ENCODE measurements at places on chromosomes 3 and 15.

- no peak for DNase-seq
These were observed 470.2 kb upstream of the PROK2 start for GRCh38 chr3:72255191-72255590.

DNA sequence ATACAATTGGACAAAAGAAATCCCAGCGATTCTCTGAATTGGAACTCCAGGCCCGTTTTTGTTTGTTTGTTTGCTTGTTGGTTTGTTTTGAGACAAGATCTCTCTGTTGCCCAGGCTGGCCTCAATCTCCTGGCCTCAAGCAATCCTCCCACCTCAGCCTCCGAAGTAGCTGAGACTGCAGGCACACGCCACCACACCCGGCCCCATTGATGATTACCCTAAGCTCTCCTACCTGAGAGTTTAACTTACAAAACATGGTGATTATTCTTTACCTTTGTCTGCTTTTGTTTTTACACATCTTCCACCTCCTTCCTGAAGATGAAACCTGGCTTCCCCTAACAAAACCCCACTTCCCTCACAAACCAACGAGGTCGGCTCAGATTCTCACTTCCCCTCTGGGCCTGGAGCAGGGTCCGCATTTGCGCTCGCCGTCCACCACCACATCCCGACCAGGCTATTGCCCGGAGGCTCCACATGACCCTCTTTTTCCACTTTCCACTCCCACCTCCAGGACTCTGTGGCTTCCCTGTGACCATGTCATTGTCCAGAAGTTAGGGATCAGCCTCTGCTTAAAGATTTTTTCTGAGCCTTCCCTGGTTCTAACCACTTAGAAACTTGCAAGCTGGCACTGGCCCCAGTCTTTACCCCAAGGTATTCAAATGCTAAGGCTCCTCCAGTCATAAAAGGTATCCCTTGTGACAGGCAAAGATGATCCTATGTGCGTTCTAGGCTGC lies 14.8 kb downstream of the KLHL6 start:
- DNase-seq = no peak

DNA sequence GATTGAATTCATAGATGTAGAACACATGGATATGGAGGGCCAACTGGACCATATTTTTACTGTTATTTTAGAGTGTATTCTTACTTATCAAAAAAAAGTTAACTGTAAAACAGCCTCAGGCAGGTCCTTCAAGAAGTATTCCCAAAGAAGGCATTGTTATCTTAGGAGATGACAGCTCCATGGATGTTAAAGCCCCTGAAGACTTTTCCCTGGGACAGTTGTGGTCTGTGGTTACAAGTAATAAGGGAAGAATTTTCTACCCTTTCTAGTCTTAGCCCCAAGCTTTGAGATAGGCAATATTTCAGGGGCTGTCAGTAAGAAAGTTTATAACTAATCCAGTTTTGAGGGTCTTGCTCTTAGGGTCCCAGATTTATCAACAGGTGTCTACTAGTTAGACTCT lies 62.5 kb downstream of the LRRC49 start:
- no peak for DNase-seq

DNA sequence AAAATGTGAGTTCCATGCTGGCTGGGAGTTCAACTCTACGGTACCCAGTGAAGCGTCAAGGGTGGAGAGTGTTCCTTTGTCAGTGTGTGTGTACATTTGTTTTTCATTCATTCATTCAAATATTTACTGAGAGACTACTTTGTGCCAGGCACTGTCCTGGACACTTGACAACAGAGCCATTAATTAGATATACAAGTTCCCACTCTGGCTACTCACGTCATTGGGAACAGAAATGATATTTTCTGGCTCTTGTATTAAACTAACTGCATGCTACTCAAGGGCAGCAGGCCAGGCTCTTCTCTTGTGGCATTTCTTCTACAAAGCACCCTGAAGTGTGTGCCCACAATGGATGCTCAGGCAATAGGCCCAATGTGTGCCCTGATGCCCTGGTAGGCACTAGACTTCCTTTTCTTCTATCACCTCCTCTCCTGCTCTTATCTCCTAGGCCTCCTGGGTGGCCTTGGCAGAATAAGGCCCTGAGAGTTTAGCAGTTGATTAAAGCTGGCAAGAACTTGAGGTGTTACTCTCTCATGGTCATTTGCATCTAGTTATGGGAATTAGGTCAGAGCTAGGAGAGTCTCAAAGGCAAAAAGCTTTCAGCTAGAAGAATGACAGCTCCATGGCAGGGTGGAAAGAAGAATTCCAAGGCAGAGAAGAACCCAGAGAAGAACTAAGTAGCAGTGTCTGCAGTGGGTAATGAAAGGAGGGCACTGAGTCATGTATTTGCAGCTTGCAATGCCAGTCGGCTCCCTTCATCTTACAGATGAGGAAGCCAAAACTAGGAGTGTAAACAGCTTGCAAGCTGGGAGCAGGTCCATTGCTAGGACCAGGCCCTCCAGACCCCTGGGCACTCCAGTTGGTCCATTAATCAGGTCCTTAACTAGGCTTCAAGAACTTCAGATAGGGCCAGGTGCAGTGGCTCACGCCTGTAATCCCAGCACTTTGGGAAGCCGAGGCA lies 14.0 kb upstream of the SMAD3 start:
- DNase-seq = no peak

DNA sequence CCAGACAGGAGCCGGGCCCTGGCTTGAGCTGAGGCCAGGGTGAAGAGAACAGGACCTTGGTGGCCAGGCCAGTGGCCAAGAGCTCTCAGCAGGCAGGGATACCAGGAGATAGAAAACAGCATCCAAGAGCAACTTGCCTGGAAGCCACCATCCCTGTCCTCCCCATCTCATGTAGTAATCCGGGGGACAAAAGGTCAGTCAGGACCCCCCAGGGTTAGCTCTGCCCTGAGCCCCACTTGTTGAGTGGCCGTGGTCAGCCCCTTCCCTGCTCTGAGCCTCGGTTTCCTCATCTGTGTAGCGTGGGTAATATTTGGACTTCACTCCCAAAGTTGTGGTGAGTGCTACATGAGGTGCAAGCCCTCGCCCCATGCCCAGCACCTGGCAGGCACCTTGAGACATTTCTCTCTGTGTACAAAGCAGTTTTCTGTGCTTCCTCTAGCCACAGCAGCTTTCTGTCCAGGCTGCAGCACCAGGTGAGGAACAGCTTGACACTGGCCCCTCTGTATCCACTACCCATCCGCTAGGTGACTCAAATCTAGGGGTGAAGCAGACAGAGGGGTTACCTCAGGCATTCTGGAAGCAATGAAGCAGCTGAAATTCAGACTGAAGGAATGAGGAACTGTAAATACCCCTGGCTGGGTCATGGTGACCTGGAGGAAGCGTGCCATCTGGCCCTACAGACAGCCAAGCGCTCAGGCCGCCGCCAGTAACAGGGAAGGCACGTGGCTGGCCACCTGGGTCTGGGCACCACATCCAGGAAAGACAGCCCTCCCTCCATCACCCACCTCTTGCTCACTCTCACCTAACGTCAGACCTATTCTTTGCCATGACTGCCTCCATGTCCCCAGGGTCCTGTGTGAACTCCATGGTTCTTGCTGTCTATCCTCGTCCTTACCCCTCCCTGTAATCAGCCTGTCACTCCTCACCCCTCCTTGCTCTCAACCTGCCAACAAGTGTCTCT lies 6.7 kb downstream of the CISH start:
- no peak for DNase-seq

GRCh38 chr3:44984335-44984734 lies 8.3 kb downstream of the EXOSC7 start:
- DNase-seq = no peak

DNA sequence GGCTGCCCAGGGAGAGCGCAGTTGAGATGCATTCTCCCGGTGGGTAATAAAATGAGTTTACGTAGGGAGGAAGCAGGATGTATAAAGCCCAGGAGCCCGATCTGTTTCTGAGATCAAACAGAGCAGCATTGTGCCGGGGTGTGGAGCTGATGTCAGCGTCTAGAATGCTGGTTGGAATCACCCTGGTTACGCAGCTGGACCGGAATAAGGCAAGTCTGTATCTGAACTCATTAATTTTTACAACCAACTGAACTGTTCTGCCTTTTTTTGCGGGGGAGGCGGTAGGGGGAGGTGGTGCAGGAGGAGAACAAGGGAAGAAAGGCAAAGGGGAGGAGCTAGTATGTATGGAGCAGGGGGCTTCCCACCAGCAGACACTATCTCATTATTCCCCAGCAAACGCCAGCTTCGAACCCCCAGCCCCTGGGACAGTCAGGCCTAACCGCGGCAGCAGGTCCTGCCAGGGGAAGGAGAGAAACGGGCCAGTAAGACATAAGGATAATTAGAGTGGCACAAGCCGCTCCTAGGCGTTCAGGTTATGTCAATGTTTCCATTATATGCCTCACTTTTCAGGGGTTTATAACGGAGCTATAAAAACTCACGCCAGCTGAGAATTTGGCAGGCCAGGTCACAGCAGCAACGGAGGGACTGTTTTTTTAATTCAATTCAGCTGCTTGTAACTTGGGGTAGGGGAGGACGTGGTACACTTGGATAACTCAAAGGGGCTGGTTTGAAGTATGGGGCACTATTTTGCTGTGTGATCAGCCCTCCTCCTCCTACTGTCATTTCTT lies 175.3 kb upstream of the HES1 start:
- DNase-seq = no peak

DNA sequence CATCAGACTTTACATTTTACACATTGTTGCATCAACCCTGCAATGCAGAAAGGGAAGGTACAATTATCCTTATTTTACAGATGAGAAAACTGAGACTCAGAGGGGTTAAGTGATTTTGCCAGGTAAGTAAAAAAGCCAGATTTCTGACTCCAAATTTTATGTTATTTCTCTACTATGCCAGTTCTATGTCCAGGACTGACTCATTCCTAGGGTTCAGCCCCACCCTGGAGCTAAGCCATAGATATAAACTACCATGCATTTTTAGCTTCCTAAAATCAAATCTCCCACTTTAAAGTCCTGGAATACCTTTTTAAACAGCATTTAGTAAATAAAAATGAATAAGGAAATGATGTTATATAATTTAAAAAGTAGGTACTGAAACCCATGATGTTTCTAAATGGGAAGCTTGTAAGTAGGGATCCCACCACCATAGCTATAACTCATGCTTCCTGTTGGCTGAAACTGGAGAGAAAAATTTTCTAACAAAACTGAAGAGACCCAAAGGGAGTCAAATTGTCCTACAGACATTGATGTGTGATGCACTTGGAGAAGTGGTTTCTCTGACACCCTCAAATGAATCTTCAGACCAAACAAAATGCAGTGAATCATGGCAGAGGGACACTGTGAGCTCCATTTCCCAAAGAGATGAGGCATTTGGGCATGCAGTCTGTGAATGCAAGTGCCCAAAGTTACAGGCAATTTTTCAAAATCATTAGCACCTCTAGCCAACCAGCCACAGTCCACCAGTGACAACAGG lies 301.7 kb upstream of the UMPS start:
- no peak for DNase-seq

DNA sequence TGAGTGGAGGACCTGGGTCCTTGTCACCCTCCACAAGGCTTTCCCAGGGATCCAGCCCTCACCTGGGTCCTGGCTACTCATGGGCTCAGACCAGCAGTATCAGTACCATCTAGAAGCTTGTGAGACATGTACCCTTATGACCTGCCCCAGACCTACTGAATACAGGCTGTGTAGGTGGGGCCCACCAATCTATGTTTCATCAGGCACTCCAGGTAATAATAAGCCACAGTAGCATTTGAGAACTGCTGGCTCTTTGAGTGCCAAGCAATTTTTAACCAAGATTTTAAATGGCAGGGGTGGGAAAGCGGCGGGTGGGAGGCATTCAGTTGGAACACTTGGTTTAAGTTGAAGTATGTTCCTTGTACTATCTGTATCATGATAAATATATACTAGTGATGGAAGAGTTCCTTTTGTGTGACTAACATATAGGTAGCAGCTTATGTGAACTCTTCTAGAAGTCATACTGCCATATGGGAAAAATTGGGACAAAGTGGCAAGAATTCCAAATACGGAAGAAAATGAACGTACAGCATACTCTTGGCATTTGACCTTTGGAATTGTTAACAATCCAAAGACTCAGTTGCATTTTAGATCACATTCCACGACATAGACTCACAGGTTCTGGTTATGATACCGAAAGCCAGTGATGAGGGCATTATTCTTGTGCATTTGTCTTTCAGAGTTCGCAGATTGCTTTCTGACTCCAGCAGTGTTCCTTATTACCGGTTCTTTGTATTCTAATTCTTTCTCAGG lies 190.4 kb downstream of the GHSR start:
- DNase-seq = no peak

GRCh38 chr3:134437211-134437752 lies 48.5 kb downstream of the ANAPC13 start:
- no peak for DNase-seq

GRCh38 chr15:29364426-29365078 lies 94.9 kb upstream of the NSMCE3 start:
- DNase-seq = no peak

GRCh38 chr15:71662306-71662705 lies 148.0 kb upstream of the NR2E3 start:
- no peak for DNase-seq

- no peak for DNase-seq
These were observed 6.4 kb upstream of the RTP3 start for GRCh38 chr3:46491089-46492070.

GRCh38 chr15:93089727-93090305 lies 805 bp upstream of the RGMA start:
- no peak for DNase-seq

GRCh38 chr3:128801779-128802380 lies 75.9 kb downstream of the RAB7A start:
- no peak for DNase-seq

- no peak for DNase-seq
These were observed 27.2 kb upstream of the GBE1 start for GRCh38 chr3:81788610-81789009.

DNA sequence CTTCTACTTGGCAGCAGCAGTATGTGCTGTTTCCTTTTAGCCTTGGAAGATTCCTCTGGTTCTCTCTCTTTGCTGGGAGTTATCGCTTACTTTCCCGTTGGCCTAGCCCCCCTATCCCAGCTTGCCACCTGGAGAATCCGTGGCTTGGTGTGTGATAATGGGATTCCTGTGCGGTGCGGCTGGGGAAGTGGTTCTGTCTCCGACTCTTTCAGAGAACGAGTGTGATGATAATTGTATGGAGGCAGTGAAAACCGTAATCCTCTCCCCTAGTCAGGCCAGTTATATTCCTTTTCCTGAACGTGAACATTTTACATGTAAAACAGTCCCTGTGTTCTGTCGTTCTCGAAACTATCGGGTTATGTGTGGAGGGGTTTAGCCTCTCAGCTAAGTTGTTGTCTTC lies 300.1 kb upstream of the C2CD4B start:
- DNase-seq = no peak

DNA sequence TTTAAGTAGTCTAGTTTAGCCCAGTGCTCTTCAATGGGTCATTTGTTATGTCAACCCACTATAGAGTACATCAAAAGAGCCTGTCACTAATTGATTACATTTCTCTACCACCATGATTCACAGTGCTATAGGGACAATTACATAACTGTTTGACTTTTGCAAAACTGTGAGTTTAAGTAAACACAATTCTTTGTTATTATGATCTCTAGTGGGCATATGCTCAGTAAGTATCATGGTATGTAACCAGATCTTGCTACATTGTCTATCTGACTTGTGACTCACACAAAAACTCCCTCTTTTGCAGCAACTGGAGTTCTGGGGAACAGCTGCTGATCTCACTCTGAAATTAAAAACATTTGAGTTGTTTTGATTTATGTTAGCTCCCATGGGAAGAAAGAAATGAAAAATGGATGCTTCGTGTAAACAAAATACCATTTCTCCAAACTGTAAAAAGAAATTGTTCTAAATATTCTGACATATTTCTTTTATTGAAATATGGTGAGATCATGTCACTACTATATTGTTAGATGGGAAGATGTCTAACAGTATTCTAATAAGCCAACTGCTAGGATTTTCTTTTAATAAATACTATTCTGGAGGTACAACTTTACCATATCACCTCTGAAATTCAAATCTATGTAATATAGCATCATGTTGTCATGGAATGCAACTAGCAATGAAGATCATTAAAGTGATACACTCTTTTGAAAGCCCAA lies 470.4 kb downstream of the ROBO1 start:
- DNase-seq = no peak
